ENCODE measurements at places on chromosomes 13 and 19.

GRCh38 chr19:42030645-42031440 is 36.8 kb upstream of the ATP1A3 start:
- DNase-seq: no peak

DNA sequence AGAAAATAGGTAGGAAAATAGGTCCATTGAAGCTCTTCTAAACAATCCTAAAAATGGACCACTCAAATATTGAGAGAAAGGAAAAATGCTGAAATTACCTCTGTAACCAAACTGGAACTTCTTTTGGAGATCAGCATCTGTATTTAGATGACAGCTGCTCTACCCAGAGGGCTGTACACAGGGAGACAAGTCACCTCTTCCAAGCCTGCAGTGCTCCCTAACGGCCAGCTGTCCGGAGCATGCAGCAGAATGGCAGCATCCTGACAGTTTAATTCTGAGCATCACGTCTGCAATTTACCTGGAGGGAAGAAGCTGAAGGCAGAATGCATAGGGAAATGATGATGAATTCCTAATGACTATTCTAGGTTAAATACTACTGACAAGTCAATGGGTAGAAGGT is 62.8 kb upstream of the DIAPH3 start:
- no peak for DNase-seq

DNA sequence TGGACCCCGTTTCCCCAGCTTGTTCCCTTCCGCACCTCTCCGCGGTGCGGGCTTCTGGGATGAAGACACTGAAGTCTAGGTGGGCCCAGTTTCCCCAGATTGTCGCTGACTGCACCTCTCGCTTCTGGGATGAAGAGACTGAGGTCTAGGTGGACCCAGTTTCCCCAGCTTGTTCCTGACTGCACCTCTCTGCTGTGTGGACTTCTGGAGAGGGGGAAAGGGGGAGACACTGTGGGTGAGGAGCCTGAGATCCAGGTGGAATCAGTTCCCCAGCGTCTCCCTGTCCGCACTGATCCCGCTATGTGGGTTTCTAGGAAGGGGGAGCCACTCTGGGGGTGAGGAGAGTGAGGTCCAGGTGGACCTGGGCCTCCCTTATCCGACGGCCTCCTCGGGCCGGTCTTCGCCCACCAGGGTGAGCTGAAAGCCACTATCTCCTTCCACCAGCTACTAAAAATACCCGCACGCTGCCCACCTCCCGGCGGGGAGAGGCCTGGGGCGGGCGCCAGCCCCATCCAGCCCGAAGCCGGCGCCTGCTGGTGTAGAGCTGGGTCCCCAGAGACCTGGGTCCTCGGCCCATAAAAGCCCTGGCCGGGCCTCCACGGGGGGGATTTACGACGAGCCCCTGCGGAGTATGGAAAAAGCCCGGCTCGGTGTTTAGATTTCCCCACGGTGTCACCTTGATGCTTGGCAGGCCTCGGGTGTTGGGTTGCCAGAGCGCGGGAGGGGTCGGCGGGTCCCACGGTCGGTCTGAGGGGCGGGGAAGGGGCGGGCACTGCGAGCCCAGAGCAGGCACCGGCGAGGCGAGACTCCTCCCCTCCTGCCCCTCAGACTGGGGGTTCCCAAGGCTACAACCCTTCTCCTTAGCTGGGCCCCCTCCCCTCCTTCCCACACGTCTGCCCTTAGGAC is 10.6 kb downstream of the FUT6 start:
- no peak for DNase-seq

GRCh38 chr13:49641801-49642291 is 13.5 kb downstream of the ARL11 start:
- no peak for DNase-seq

DNA sequence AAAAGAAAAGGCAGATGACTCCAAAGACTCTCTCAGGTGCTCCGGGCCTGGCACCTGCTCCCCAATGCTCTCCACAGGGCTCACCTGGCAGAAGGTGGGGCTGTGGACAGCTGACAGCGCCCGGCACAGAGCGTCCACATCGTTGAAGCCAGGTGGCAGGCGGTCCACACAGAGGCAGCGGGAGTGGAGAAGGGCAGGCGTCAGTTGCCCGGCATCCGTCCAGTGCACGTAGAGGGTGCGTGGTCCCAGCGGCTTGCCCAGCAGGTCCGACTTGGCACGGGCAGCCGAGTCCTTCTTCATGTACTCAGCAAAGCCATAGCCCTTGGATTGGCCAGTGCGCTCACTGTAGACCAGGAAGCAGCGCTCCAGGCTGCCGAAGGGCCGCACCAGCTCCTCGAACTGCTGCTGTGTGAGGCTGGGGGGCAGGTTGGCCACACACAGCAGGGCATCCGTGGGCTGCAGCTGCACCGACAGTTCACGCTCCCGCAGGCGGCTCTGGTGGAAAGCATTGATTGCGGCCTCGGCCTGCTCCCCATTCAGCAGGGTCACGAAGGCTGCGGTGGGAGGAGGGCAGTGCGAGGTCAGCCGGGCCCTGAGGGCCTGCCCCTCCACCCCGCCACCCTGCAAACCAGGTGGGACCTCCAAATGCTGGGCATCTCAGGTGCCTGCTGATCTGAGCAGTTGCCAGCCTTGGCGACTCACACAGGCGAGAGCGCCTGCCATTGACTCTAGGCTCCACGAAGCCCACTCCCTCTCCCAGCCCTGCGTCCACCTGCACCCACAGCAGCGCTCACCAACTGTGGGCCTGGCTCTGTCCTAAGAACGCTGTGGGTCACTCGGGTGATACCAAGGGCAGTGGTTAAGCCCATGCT is 4.5 kb downstream of the RAVER1 start:
- DNase-seq: no peak

- no peak for DNase-seq
Observed at GRCh38 chr13:33204130-33204927, 81.2 kb downstream of the STARD13 start.

DNA sequence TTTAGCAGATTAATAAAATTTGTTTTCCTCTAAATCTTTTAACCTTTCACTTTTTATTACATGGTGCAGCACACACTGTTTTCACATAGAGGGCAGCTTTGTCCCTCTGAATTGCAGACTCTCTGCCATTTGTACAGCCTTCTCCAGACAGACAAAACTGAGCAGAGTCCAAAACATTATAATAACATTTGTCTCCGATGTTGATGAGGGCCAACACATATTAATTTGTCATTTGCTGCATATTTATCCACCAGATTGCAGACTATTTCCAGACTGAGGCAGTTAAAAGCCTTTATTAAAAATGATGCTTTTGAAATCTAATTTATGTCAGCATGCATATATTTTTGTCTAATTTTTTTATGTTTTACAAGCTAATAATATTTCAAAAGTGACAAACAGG is 1251.9 kb upstream of the SLC10A2 start:
- no peak for DNase-seq

- DNase-seq: no peak
Observed at GRCh38 chr19:29666578-29667386, 1.5 kb downstream of the PLEKHF1 start.

GRCh38 chr19:17296273-17296672 is 7.0 kb downstream of the ABHD8 start:
- DNase-seq: no peak

DNA sequence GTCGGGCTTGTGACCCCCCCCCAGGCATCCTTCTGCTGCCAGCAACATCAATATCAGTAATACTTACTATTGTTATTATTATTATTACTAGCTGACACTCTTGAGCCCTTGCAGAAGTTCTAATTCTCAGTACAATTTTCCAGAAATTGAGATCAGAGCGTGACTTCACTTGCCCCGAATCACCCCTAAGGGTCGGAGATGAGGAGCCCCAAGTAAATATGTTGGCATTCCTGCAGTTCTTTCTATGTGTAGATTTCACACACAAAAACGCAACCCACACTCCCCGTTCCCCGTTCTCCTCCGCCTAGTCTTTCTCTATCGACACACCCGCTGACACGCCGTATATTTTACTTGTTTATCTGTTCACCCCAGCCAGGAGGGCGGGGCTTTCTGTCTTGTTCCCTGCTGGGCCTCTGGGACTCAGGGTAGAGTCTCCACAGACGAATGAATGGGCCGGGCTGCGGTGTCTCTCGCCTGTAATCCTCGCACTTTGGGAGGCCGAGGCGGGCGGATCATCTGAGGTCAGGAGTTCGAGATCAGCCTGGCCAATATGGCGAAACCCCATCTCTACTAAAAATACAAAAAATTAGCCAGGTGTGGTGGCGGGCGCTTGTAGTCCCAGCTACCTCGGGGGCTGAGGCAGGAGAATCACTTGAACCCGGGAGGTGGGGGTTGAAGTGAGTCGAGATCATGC is 14.7 kb downstream of the TLE5 start:
- no peak for DNase-seq

DNA sequence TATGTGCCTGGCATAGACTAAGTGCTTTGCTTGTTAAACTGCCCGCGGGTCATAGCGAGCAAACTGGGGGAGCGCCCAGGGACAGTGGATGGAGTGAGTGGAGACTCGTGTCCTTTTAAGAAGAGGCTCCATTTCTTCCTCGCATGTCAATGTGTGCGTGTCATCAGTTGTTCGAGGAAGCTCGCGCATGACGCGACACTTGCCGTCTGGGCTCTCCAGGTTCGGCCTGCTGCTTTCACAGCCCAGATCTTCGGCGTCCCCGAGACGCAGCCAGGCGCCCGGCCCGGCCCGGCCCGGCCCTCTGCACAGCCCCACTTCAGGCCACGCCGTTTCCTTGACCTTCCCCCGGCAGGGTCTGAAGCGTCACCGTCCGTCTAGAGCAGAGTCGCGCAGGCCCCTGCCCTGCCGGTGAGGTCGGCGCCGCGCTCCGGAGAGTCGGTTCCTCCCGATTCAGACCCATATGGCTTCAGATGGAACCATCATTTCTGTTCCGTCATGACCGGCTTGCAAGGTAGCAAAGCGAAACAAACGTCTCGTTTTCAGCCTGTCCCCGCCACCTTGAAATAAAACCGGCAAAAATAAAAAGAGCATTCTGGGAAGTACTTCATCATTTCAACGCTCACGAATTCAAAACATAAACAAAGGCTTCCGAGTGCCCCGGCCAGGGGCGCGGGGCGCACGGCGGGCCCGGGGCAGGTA is 599 bp upstream of the ARHGEF7 start:
- DNase-seq: no peak

DNA sequence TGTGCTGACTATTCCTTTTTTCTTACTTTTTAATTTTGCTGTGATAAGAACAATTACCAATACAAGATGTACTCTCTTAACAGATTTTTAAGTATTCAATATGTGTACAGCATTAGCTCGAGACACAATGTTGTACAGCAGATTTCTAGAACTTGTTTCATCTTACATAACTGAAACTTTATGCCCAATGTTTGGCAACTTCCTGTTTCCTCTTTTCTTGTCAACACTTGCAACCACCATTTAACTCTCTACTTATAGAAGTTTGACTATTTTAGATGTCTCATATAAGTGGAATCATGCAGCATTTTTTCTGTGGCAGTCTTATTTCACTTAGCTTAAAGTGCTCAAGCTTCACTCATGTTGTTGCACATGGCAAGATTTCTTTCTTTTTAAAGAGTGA is 1426.8 kb downstream of the SLITRK5 start:
- no peak for DNase-seq

- no peak for DNase-seq
Observed at GRCh38 chr13:98324105-98324504, 147.0 kb upstream of the RNF113B start.

DNA sequence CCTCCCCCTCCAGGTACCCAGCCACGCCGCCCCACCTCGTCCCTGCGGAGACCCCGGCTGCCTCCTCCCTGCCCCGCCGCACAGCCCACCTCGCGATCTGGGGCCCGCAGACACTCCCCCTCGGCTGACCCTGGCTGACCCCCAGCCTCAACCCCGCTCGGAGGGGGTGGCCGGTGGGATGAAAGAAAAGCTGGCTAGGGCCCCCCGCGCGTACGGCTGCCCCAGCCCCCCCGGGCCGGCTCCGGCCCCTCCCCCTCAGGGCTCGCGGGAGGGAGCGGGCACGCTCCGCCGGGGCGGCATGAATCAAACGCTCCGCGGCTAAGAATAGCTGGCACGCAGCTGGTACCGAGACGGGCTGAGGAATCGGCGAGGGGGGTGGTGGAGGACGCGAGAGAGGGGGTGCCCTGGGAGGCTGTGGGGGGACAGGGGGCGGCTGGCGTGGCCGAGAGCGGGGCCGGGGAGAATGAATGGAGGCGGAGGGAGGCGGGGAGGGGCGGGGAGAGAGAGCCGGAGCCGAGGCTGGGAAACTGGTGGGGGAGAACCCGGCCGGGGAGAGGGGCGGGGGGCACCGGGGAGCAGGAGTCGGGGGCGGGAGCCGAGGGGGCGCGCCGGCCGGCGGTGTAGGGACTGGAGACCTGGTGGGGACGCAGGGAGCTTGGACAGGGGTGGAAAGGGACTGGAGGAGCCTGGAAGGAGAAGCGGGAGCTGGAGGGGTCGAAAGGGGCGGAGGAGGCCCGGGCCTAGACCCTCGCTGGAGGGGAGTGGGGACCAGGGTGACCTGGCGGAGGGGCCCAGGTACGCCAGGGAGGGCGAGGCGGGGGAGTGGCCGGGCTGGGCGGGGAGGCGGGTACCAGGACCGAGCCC is 1.1 kb downstream of the SHANK1 start:
- DNase-seq: no peak

Data from nucleus accumbens (tissue), 56 donors.